ENCODE measurements at places on chromosomes 12 and 14. TPM values are rescaled to one million over a fixed set of nuclear protein-coding genes. Genes with fewer than 3 reads are reported as not detected.

The SCN8A gene
- 1.8 TPM for total RNA-seq

The BTBD6 gene
- 40.9 TPM for total RNA-seq

The KRT6C gene
- total RNA-seq = not detected

The KRT72 gene
- not detected for total RNA-seq

The CCDC198 gene
- 2.5 TPM for total RNA-seq

The SVOP gene
- total RNA-seq = not detected

The WASHC4 gene
- 23.4 TPM for total RNA-seq

The SERPINA1 gene
- 3.1 TPM for total RNA-seq

The ANKRD33 gene
- 0.24 TPM for total RNA-seq

The RD3L gene
- total RNA-seq = not detected
